Activated CD4-positive, alpha-beta T cell treated with anti-CD3 and anti-CD28 coated beads for 4 hours (primary cell): ENCODE measurements at places on chromosomes 2 and 18.

- peak; percentile 57 for DNase-seq
Measured at GRCh38 chr18:13629841-13630715, 96.3 kb downstream of the FAM210A start.

DNA sequence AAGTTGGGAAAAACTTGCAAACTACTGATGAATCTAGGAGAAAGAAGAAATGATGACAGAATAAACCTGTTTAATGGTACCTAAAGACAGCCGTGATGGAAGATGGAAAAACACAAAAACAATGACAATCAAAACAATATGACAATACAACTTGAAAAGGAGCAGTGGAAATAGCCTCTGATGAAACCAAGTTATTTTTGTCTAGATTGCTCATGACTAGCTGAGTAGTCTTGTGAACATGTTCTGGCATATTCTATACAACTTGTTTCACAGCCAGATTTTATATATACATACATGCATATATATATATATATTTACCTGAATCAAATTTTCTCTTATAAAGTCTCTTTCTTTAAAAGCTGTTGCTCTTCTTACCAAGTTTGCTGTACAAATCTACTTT lies 439.1 kb downstream of the TGIF1 start:
- DNase-seq = no peak

- no peak for DNase-seq
Measured at GRCh38 chr2:181978351-181979150, 7.1 kb upstream of the PPP1R1C start.

- no peak for DNase-seq
Measured at GRCh38 chr18:42228581-42228980, 273.5 kb downstream of the PIK3C3 start.
